ENCODE measurements at places on chromosomes 12 and 14. TPM values are rescaled to one million over a fixed set of nuclear protein-coding genes. Genes with fewer than 3 reads are reported as not detected.

The C14orf39 gene
- polyA plus RNA-seq = 0.20 TPM

The REP15 gene
- 2.5 TPM for polyA plus RNA-seq

The CLEC4C gene
- 0.47 TPM for polyA plus RNA-seq

The C12orf50 gene
- polyA plus RNA-seq = not detected

The RFX4 gene
- not detected for polyA plus RNA-seq

The INSM2 gene
- polyA plus RNA-seq = not detected

The CRIP1 gene
- 7.2 TPM for polyA plus RNA-seq

The TRIM9 gene
- polyA plus RNA-seq = 0.40 TPM

The ACSM4 gene
- not detected for polyA plus RNA-seq

The FGF6 gene
- not detected for polyA plus RNA-seq

The SPRYD4 gene
- polyA plus RNA-seq = 2.0 TPM

The PLA2G1B gene
- polyA plus RNA-seq = 7.4 TPM

The SERPINA12 gene
- not detected for polyA plus RNA-seq

The RERG gene
- 14.2 TPM for polyA plus RNA-seq

The ANKRD33 gene
- not detected for polyA plus RNA-seq

The NACA gene
- 2,768 TPM for polyA plus RNA-seq

The L3HYPDH gene
- polyA plus RNA-seq = 31.2 TPM

The CPM gene
- polyA plus RNA-seq = 23.8 TPM

The TPH2 gene
- not detected for polyA plus RNA-seq

The PARPBP gene
- 1.1 TPM for polyA plus RNA-seq

The PHC1 gene
- polyA plus RNA-seq = 35.0 TPM

The PIK3C2G gene
- polyA plus RNA-seq = 0.03 TPM

The PTPRO gene
- polyA plus RNA-seq = 0.58 TPM

The STAC3 gene
- 0.77 TPM for polyA plus RNA-seq

The KCNMB4 gene
- polyA plus RNA-seq = 4.0 TPM

The LMBR1L gene
- 63.8 TPM for polyA plus RNA-seq
